ENCODE measurements at places on chromosomes 5 and 9.
A peak's percentile ranks its signal among the peaks of the same experiment; 100 is the strongest.

DNA sequence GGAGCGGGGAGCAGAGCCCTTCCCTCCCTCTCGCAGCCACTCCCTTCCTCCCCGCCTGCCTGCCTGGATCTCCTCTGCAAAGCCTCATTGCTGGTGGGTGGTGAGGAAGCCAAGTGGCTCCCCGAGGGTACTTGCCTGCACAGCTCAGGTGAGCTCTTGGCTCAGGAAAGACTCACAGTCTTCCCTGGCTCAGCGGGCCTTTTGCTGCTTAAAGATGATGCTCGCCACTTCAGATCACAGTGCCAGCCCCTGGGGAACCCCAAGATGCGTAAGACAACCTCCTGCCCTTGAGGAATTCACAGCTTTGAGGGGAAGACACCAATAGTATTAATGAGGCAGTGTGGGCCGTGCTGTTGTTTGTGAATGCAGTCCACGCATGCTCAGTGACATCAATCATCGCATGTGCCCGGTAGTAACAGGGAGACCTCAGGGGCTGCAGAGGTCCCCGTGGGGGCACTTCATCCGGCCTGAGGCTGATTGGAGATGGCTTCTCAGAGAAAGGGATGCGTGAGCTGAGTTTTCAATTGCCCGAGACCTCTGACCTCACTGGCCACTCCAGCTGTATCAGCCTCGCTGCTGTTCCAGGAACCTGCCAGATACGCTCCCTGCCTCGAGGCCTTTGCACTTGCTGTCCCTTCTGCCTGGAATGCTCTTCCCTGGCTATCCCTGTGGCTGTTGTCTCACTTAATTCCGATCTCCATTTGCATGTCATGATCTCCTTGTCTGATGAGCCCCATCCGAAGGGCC lies 36.8 kb downstream of the ERGIC1 start:
- DNase-seq, result no peak

GRCh38 chr9:82903503-82903902 lies 159.4 kb downstream of the RASEF start:
- no peak for DNase-seq

- peak; percentile 48 for DNase-seq
Observed at GRCh38 chr9:90002397-90003271, 397.8 kb downstream of the GADD45G start.

DNA sequence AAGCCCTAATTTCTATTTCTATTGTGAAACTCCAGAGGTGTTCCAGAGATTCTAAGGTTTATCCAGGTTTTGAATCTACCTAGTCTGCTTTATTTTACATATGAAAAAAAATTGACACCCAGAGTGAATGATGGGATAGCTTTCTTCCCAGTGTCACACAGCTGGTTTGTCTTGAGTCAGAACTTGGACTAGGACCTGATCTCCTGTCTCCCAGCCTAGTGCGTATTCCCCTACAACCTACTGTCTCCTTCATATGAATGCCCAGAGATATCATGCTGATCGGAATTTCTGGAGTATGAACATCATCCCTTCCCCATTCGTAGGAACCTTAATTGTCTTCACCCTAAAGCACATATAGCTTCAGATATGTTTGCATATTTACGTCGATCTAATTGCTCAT lies 524.2 kb downstream of the SPATA31D1 start:
- DNase-seq, result no peak

- no peak for DNase-seq
Observed at GRCh38 chr5:178433273-178433775, 156.9 kb downstream of the COL23A1 start.

GRCh38 chr5:76855961-76856360 lies 6.1 kb downstream of the S100Z start:
- no peak for DNase-seq

DNA sequence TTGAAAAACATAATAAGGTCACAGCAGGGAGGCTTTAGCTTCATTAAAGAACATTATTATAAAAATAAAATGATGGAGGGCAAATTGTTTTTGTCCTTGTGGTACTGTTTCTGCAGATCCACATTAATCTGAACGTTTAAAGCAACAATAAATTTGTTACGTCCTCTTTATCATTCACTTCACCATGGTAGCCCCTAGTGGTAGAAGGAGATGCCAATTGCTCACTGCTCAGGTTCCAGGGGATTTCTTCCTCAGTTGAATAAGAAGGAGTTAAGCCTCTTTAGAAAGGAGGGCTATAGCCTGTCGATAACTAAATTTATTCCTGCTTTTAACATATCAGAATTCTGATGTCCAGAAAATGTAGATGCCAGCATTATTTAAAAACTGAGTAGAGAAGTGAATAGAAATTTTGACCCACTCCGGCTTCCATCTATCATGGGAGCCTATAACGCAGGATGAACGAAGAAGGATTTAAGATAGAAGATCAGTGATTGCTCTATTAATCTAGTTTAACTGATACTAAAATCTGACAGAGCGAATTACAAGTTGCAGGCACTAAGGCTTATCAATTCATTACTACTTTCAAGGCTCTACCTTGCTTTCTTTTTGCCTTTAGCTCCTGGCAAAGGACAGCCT lies 692.3 kb downstream of the PTPRD start:
- no peak for DNase-seq

DNA sequence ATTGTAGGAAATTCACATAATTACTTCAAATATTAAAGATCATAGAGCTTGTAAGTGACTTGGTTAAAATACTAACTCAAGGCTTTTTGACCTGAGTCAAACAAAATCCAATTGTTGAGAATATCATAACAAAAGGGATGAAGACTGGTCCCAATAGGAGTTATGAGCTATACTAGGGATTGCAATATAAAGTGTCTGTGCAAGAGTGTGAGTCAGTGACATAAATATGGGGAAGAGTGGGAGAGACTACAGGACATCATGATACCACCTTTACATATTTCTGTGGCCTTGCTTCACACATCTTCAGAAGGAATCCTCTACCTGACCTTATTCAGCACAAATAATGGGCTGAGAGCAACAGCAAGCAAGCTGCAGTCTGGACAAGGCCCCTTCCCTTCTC lies 180.9 kb upstream of the SLC24A2 start:
- DNase-seq, result peak; percentile 51

All from fibroblast of skin of right quadriceps (primary cell).